ENCODE measurements at places on chromosomes 4 and X.

DNA sequence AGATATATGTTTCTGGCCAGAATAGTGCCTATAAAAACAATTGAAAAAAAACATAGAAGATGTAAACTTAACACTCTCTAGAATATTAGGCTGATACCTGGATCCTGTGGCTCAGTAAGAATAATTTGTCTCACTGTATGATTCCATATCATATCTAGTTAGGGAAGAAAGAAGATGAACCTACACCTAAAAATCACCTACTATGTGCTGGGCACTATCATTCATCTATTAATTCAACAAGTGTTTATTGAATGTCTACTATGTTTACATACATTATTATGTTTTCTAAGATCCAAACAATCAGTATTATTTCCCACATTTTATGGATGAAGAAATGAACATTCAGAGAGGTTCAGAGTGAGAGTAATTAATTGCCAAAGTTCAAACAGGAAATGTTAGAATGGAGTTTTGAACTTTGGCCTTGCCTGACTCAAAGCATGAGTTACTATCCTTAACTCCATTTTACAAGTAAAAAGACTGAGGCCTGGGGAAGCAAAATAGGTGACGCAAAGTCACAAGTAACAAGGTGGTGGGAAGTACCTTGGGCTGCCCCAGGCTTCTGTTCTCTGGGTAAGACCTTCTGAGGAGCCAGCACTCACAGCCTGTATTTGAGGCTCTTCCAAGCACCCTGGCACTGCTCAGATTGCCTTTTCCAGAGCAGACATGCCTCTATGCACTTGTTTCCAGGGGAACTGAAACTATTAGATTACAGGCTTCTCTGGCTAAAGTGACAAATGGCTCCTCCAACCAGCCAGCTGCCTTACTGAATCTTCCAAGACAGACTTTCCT, 111.1 kb upstream of the ACSL4 start:
- no peak for DNase-seq

GRCh38 chr4:141853091-141853764, 216.8 kb downstream of the IL15 start:
- DNase-seq = no peak

DNA sequence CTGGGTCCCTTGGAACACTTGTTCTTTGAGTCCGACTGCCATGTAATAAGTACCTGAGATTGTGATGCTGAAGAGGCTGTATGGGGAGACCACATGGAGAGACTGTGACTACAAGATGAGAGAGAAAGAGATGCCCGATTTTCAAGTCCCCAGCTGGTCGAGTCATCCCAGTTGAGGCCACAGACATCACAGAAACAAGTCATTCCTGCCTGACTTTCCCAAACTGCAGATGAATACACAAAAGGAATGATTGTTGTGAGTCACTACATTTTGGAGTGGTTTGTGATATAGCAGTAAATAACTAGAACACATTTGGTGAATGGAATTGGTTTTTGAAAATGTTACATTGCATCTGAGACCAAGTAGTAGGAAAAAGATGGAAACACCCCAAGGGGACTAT, 9.0 kb upstream of the YIPF7 start:
- no peak for DNase-seq

- no peak for DNase-seq
These were observed 22.4 kb upstream of the IL21 start for GRCh38 chr4:122643257-122643656.

DNA sequence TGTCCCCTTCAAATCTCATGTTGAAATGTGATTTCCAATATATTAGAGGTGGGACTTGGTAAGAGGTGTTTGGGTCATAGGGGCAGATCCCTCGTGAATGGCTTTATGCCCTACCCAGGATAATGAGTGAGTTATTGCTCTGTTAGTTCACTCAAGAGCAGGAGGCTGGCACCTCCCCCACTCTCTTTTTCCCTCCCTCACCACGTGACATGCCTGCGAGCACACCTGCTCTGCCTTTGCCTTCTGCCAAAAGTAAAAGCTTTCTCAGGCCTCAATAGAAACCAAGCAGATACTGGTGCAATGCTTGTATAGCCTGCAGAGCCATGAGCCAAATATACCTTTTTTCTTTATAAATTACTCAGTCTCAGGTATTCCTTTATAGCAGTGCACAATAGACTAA, 286.3 kb upstream of the UGT8 start:
- DNase-seq = no peak

- DNase-seq = no peak
These were observed 755.8 kb downstream of the RPA4 start for GRCh38 chrX:97639526-97639925.

DNA sequence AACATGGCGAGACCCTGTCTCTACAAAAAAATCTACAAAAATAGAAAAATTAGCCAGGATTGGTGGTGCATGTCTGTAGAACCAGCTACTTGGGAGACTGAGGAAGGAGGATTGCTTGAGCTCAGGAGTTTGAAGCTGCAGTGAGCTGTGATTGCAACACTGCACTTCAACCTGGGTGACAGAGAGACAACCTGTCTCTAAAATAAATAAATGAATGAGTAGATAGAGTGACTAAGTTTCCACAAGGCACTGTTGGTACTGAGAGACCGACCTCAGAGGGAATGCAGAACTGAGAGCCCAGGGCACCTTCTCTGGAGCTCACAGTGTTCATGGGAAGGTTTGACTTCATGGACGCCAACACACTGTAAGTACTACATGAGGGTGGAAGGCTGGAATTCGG, 26.7 kb upstream of the ARSD start:
- no peak for DNase-seq

- no peak for DNase-seq
These were observed 74.6 kb upstream of the STOX2 start for GRCh38 chr4:183830438-183830985.

DNA sequence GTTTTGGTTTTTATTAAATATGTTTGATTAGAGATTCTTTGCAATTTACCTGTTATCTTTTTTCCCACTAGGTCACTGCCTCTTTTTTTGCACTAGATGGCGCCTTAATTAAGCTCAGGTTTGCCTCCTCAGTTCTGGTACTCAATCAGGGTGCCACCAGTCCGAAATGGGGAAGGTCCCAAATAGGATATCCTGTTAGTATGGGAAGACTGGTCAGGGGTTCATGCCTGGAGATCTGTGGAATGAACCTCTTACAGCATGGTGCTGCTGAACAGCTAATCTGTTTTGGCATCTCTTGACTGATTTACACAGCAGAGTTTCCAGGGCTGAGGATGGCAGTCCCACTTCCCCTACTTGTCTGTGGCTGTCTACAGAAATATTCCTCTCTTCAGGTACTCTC, 24.2 kb upstream of the VSIG1 start:
- no peak for DNase-seq

DNA sequence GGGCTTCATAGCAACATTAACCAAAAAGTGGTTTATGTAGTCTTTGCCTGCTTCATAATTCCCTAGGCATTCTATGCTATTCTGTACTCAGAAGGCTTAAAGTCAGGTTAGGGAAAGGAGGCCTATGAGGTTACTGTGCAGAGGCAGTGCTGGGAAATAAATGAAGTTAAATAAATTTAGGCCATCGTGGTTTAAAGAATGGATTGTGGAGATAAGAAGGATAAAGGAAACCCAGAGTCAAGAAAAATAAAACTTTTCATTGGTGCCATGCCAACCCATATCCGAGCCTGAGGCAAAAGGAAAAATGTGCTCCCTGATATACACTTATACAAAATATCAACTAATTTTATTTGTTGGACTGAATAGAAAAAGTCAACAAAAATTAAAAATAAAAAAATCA, 70.2 kb downstream of the AR start:
- DNase-seq = no peak

- DNase-seq = no peak
These were observed 14.0 kb downstream of the APOOL start for GRCh38 chrX:85017721-85018120.

DNA sequence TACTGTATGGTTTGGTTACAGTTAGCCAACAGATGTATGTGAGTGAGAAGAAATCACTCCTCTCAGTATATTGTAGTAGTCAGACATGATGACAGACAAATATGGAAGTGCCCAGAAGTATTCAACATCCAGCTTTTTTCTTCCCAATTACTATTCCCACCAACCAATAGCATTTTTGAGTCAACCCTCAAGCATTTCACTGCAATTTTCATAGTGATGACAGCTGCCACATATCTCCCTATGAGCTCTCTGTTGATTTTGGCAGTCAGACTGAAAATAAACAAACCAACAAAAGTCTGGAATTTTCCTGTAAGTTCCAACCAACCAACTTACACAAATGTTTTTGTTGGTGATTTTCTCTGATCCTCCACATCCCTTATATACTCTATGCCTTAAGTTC, 8.2 kb upstream of the TRAM1L1 start:
- DNase-seq = no peak

DNA sequence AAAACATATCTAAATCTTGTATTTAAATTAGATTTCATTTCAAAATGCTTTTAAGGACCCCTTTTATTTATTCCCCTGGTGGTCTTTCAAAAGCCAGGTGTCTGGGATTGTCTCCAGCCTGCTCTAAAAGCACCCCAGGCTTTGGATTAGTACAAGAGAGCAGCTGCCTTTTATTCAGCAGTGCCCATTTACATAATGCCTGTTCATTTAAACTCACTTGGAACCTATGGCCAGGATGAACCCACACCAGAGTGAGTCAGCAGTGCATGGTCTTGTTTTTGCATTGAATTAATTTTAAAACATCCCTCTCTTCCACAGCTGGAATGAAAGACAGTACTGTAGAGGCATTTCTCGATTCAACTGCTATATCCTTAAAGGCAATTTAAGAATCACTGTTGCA, 64.1 kb upstream of the TENM3 start:
- no peak for DNase-seq

- DNase-seq = no peak
These were observed 98.3 kb upstream of the EOLA2 start for GRCh38 chrX:150036641-150037040.

GRCh38 chrX:137032341-137032694, 1.5 kb downstream of the GPR101 start:
- DNase-seq = no peak

DNA sequence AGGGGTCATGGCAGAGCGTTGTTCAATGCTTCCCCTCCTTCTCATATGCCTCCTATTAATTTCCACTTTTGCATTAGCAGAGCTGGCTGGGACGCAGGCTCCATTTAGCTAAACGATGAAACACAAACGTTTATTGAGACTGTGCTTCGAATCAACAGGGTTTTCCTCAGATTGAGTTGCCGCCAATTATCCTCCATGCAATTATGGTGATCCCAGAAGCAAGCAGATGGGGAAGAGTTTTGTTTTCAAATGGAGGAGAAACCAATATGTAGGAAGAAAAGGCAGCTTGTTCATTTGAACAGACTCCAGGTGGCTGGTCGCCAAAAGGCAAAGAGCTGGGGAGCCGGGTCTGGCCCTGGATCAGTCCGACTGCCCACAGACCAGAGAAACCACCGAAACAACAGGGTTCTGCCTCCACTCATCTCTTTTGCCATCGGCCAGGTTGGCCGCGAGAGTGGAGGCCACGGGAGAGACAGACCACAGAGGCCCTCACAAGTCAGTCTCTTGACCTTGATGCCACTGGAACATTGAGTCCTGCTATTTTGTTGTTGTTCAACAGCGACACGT, 184.8 kb downstream of the GBA3 start:
- no peak for DNase-seq

GRCh38 chr4:8295471-8295870, 25.9 kb downstream of the HTRA3 start:
- no peak for DNase-seq

- no peak for DNase-seq
These were observed 8.3 kb downstream of the SLC10A6 start for GRCh38 chr4:86840858-86841257.

GRCh38 chr4:89434364-89434988, 126.9 kb upstream of the GPRIN3 start:
- no peak for DNase-seq

DNA sequence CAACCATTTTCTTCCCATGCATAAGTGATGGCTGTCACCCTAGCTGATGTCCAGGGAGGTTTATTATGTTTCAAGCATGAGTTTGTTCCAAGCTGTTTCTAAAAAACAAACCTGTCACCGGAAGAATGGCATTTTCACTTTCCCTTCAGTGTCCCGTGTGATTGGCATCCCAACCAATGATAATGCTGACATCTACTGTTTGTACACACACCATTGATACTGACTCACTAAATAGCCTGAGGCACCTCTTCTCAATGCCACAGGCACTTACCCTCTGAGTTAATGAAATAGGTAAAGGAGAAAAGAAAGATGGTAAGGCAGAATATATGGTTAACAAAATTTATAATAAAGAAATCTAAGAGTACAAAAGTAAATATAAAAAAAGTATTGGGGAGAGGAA, 23.1 kb upstream of the VCX2 start:
- no peak for DNase-seq

DNA sequence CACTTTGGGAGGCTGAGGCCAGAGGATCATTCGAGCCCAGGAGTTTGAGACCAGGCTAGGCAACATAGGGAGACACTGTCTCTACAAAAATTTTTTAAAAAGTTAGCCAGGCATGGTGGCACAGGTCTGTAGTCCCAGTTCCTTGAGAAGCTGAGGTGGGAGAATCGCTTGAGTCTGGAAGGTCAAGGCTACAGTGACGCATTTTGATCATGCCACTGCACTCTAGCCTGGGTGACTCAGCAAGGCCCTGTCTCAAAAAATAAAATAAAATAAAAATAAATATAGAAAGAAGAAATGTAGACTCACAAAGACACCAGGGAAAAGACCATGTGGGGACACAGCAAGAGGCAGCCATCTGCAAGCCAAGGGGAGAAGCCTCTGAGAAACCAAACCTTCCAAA, 42.3 kb upstream of the SLC7A3 start:
- no peak for DNase-seq

DNA sequence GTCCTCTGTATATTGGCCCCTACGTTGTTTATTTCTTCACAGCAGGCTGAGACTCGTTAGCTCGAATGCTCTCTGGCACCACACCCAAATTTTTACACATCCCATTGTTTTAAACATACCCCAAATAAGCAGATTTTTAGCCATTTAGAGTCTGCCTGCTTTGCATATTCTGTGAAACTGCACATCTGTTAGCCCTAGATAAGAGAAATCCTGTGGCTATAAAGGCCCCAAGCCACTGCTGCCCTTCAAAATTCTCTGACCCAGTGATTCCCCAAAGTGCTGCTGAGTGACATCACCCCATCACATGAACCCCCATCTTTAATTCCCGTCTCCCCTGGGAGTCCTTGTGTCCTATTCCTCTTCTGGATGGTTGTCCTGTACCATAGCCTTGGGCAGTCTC, 20.8 kb downstream of the TEX13C start:
- DNase-seq = no peak

GRCh38 chrX:53044995-53045394, 3.6 kb upstream of the GPR173 start:
- DNase-seq = no peak

- DNase-seq = no peak
These were observed 49.6 kb downstream of the DKK2 start for GRCh38 chr4:106986486-106986885.

Measured in progenitor cell of endocrine pancreas (in vitro differentiated cells).